ENCODE measurements at places on chromosomes 12 and 14. TPM values are rescaled to one million over a fixed set of nuclear protein-coding genes. Genes with fewer than 3 reads are reported as not detected.

The TCTN2 gene
- 14.0 TPM for total RNA-seq

The ABCD2 gene
- 1.5 TPM for total RNA-seq

The RND1 gene
- 4.5 TPM for total RNA-seq

The IFNG-AS1 gene
- total RNA-seq, result 0.27 TPM

The DUSP6 gene
- total RNA-seq, result 93.3 TPM

The HCFC2 gene
- total RNA-seq, result 37.2 TPM

The IGF1 gene
- total RNA-seq, result 52.1 TPM

The RFX4 gene
- total RNA-seq, result not detected

The FOXG1 gene
- 0.09 TPM for total RNA-seq

The ADAM20 gene
- total RNA-seq, result 3.6 TPM

The RASAL1 gene
- total RNA-seq, result 8.6 TPM

The GPR137C gene
- 1.1 TPM for total RNA-seq

The SERPINA1 gene
- 28.5 TPM for total RNA-seq

The CLEC12A gene
- total RNA-seq, result 2.0 TPM

The GPR65 gene
- total RNA-seq, result 2.7 TPM

The SDR9C7 gene
- total RNA-seq, result 0.18 TPM

The TRIM9 gene
- total RNA-seq, result 5.4 TPM

The NRL gene
- 2.9 TPM for total RNA-seq

Data from sciatic nerve (tissue), 2 donors.